Vagina (tissue), 2 donors: ENCODE measurements at places on chromosomes 7 and 10. TPM values are rescaled to one million over a fixed set of nuclear protein-coding genes. Genes with fewer than 3 reads are reported as not detected.
A peak's percentile ranks its signal among the peaks of the same experiment; 100 is the strongest.

GRCh38 chr7:77330169-77330882 is 85.8 kb downstream of the GSAP start:
- no peak for DNase-seq

- DNase-seq = no peak
Observed at GRCh38 chr7:127415060-127415742, 22.7 kb upstream of the ZNF800 start.

The TEX36 gene
- total RNA-seq = not detected

- DNase-seq = no peak
Observed at GRCh38 chr10:119370111-119370741, 162.9 kb downstream of the GRK5 start.

GRCh38 chr10:85602306-85602705 is 764.3 kb downstream of the GRID1 start:
- DNase-seq = no peak

DNA sequence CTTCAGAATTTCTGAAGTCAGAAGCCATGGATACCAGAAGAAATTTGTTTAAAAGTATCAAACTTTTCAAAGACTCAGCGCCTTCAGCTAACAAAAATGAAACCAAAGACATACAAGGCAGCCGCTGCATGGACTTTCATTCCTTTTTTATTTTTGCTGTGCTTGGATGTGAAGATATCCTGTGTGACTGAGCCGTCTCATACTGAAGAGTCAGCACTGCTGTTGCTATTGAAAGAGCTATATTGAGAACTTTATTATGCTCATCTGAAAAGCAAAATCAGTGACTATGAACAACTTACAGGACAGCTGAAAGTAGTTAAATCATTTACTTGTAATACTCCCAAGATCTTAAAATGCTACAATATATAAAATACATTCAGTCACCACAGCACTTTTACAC is 809.2 kb downstream of the NXPH1 start:
- DNase-seq = no peak

DNA sequence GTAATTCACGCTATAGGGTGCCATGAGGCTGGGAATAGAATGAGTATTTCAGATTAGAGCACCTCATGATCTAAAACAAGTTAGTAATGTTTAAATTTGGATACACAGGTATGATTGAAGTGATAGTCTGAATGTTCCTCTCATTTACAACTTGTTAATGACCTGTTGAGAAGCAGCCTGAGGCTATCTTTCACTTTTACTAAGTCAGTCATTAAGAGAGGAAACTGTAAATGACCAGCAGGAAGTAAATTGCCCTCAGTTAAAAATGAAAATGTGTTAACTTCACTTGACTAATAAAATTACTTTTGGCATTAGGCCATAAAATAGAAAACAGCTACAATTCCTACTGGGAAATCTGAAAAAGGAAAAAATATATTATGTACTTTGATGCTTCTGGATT is 1042.0 kb downstream of the DNAJB9 start:
- DNase-seq = no peak

The SAP25 gene
- 2.9 TPM for total RNA-seq

GRCh38 chr7:18228686-18229085 is 201.0 kb upstream of the PRPS1L1 start:
- DNase-seq = no peak

GRCh38 chr10:127524229-127524628 is 24.9 kb upstream of the NPS start:
- DNase-seq = no peak

The CTAGE6 gene
- 1.7 TPM for total RNA-seq

- no peak for DNase-seq
Observed at GRCh38 chr10:89115876-89116627, 91.1 kb downstream of the CH25H start.

The GIMAP1 gene
- total RNA-seq = 5.2 TPM

DNA sequence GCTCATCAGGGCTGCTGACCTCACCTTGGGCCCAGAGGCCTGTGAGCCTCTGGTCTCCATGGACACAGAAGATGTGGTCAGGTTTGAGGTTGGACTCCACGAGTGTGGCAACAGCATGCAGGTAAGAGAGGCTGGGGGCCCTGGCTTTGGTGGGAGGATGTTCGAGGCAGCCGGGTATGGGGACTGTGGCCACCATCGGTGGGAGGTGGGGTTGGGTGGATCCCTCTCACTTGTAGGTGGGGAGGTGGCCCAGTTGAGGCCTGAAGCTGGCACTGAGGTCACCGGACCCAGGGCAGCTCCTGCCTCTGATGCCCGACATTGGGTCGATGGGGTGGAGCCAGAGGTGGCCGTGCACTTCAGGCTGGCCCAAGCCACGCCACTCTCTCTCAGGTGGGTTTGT is 406 bp downstream of the ZP3 start:
- no peak for DNase-seq

The SYT15 gene
- 5.4 TPM for total RNA-seq

GRCh38 chr7:105791926-105792325 is 84.5 kb downstream of the ATXN7L1 start:
- DNase-seq = no peak

- no peak for DNase-seq
Observed at GRCh38 chr10:123031124-123031523, 22.3 kb downstream of the ACADSB start.

The EPO gene
- total RNA-seq = not detected

- no peak for DNase-seq
Observed at GRCh38 chr10:100934084-100934659, 21.4 kb downstream of the SLF2 start.

DNA sequence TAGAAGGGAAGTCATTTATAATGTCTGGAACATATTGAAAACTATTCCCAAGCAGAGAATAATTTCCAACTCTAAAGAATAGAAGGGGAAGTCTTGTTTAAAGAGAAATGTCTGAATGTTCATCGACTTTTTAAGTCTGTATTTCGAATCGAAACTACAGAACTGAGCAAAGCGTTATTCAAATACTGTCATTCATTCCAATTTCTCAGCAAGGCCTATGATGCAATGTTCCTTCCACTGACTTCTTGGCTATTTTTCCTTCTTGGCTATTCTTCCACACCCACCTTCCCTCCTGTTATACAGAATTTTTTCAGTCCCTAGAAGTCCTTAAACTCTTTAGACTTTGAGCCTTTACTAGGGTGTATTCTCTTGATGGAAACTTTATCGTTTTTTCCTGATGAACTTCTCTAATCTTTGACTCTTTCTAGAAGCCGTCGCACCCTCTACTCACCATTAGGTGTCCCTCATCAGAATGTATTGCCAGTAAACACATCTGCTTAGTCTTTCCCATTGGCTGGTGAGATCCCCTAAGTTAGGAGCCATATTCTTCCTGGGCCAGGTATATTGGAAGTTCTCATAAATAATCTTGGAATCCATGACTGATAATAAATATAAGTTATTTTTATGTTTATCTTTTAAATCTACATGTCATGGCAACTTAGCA is 235.7 kb upstream of the CCDC6 start:
- no peak for DNase-seq

GRCh38 chr10:106765241-106765754 is 399.2 kb downstream of the SORCS1 start:
- no peak for DNase-seq

DNA sequence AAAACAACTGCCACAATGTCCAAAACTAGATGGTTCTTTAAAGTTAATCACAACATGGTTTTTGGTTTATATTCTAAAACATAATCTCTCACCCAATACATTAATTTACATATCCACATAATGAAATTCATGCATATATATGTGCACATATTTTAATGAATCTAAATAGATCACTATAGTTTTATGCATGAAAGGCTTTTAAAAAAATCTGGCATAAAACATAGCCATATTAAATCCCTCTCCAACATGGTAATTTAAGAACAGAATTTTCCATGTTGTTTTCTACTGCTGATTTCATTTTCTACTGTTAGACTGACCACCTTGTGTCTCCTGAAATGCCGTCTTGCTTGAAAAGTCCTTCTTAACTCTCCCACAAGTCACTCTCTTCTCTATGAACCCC is 196.1 kb upstream of the AOAH start:
- no peak for DNase-seq

DNA sequence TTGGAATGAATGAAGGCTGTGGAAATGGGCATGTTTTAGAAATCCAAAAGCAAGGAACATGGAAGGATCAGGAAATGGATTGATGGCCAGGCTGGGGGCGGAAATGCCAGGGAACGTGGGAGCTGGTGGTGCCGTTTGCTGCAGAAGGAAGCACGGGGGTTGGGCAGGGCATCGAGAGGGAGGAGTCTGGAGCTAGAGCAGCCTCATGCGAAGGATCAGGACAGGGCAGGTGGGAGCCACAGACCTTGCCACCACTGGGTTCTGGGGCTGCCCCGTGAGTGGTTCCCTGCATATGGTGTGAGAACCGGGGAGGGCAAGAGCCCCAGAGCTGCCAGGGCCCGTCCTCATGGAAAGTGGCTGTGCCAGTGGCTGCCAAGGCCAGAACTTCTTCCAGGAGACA is 193.8 kb upstream of the ZNF32 start:
- DNase-seq = peak; percentile 72

- no peak for DNase-seq
Observed at GRCh38 chr7:22860784-22861482, 38.3 kb upstream of the TOMM7 start.

GRCh38 chr10:52226197-52226847 is 87.8 kb upstream of the DKK1 start:
- no peak for DNase-seq

The GTF2IRD1 gene
- 33.6 TPM for total RNA-seq

GRCh38 chr10:2980791-2981360 is 86.5 kb upstream of the PFKP start:
- DNase-seq = peak; percentile 22

GRCh38 chr7:3438352-3438751 is 137.3 kb downstream of the SDK1 start:
- DNase-seq = no peak

DNA sequence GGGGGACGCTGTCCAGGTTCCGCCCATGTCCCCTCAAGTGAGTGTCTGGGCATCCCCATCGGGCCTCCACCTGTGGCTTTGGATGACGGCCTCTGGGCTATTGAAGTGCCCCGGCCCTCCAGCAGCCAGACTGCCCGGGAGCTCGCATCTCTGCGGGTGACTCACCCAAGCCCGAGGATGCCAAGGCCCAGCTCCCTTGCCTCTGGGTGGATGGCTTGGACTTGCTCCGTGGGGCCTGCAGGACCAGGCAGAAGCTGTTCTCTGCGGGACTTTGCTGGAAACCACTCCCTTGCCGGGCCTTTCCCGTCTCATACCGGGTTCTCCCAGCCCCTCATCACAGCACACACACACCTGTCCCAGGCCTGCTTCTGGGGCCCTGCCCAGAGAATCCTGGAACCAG is 22.4 kb downstream of the DPYSL4 start:
- DNase-seq = no peak

DNA sequence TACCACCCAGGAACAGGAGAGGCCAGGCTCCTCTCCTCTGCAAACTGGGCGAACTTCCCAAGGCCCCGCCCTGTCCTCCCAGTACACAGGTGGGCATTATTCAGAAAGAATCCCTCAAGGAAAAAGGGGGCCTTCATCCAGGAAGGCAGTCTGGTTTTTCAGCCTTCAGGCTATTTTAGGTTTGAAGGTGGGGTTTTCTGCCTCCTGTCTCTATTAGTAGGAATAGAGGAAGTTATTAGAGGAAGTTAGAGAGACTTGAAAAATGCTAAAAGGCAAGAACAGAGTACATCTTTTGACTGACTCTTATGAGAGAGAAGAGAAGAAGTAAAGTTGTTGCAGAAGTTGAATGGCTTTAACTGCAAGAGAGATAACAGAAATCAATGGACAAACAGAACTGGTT is 250.9 kb upstream of the SORCS1 start:
- no peak for DNase-seq

- no peak for DNase-seq
Observed at GRCh38 chr7:77765481-77765880, 32.8 kb downstream of the TMEM60 start.

GRCh38 chr7:105647591-105647990 is 66.3 kb upstream of the EFCAB10 start:
- DNase-seq = no peak

The RPEL1 gene
- total RNA-seq = not detected

DNA sequence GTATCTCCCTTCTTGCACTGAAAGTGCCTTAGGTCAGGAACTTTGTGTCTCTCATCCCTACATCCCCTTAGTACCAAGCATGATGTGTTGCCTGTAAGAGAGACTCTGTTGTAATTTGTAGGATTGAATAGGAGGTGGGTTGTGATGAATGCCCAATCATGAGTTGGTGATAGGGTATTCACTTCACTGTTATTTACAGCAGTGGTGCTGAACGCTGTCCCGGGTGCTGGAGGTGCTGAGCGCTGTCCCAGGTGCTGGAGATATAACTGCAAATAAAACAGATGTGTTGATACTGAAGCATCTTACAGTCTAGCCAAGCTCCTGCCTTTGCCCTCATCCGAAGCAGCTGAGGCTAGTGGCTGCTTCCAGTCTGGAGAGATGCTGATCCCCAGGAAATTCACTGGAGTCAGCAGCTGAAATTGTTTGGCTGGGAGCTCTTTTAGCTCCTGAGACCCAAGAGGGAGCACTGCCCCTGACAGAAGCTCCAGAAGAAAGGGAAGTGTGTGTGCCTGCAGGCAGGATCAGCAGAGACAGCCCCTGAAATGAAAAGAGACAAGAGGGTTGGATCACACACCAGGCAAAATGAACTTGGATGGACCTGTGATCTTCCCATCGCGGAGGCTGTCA is 183.4 kb downstream of the SORCS3 start:
- no peak for DNase-seq

The ZNF117 gene
- total RNA-seq = 18.2 TPM

GRCh38 chr7:157409149-157409752 is 72.4 kb downstream of the DNAJB6 start:
- no peak for DNase-seq

DNA sequence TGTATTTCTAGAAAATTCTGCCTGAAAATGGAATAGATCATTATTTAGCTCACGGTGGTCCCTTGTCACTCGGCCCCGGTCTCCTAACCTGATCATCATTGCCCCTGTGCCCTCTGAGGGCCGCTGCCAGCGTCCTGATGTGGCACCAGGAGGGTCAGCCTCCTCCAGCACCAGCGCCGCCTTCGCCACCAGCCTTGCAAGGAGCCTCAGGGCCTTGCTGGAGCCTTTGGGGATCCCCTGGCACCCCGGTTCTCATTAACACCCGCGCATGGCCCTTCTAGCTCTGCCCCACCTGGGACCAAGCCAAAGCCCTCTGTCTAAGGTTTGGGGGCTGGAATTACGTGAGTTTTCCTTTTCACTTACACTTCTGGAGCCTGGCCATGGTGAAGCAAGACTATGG is 282.5 kb upstream of the ADARB2 start:
- DNase-seq = no peak

DNA sequence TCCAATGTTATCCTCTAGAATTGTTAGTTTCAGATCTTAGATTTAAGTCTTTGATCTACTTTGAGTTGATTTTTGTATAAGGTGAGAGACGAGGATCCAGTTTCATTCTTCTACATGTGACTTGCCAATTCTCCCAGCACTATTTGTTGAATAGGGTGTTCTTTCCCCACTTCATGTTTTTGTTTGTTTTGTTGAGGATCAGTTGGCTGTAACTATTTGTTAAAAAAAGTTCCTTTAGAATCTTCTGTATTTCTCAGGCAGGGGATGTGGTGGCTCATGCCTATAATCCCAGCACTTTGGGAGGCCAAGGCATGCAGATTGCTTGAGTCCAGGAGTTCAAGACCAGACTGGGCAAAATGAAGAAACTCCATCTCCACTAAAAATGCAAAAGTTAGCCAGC is 151.8 kb downstream of the JMJD1C start:
- no peak for DNase-seq
